ENCODE measurements at places on chromosomes 3 and 15.

DNA sequence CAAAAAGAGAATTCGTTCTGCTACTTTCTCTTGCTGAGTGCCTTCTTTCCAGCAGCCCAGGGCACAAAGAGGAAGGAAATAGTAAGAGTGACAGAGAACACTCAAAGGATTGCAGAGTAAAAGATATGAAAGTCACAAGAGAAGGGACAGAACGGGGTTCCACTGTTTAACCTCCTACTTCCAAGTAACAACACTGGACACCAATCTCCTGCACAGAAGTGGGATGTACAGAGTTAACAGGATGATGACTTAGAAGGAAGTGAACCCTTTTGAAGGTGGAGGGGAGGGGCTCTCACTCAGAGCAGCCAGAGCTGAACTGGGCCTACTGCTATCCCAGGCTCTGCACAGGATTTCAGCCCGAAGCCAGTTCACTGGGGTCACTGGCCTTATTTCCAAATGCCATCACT, 130.1 kb upstream of the PRICKLE2 start:
- no peak for DNase-seq

GRCh38 chr15:51970132-51970817, 1.3 kb downstream of the LEO1 start:
- no peak for DNase-seq

GRCh38 chr15:43483297-43484128, 9.4 kb downstream of the TP53BP1 start:
- no peak for DNase-seq

- no peak for DNase-seq
These were observed 790 bp downstream of the SKOR1 start for GRCh38 chr15:67825881-67826716.

DNA sequence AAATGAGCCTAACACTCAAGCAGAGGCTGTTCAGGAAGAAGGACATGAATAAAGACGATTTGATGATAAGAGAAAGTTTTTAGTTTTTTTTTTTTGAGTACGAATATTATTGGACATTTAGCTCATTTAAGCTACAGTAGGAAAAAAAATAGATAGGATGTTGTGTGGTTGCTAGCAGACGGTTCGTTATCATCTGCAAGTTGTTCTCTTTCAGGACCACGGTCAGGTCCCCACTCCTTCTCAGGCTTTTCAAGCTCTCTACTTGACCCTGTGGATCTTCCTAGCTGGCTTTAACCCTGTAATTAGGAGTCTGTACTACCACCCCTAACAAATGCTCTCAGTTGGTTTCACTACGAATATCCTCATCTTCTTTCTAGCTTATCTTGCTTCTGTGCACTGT, 1.1 kb downstream of the KCNH8 start:
- DNase-seq = no peak

DNA sequence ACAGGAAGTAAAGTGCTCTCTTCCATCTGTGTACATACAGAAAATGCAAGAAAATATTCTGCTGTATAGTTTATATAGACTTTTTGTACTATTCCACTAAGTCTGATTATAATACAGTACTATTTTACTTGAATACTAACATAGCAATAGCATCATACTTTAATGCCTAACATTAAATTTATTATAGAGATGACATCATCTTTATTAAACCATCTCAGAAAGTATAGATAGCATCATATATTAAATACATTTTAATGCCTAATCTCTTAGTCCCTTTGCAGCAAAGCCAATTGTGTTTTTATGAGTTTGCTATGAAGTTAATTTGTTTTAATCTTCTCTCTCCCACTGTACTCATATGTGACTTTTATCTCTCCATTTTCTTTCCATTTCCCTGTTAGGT, 39.7 kb upstream of the ZDHHC23 start:
- no peak for DNase-seq

DNA sequence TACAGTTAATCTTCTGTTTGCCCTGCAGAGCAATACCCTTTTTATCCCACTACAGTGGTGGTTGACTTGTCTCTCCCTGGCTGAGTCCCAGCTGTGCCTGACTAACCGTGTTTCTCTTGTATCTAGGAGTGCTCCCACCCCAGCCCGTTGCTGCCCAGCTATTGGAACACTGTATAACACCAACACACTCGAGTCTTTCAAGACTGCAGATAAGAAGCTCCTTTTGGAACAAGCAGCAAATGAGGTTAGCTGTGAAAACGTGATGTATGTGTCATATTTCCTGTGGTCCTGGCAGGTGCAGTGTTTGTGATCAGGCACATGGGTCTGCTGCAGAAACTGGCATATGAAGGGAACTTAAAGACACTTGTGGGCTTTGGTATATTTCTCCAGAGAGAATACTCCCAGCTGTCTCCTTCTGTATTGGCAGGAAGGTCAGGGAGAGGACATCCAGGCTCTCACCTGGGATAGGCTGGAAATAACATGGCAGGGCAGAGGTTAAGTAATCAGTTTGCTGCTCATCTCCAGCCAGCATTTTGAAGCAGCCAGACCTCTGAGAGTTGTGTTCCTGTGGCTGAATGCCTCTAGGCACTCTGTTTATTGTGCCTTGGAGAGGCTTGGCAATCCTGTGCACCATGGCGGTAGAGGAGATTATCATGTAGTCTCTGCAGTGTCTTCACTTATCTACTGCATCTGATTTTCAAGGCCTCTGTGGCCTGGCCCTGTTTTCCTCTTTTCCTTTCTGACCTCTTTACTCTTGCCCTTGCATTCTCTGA, 34.8 kb downstream of the ATG7 start:
- no peak for DNase-seq

GRCh38 chr15:87779746-87780145, 476.8 kb downstream of the NTRK3 start:
- DNase-seq = no peak

- DNase-seq = no peak
These were observed 8.4 kb upstream of the GOLGB1 start for GRCh38 chr3:121757812-121758545.

DNA sequence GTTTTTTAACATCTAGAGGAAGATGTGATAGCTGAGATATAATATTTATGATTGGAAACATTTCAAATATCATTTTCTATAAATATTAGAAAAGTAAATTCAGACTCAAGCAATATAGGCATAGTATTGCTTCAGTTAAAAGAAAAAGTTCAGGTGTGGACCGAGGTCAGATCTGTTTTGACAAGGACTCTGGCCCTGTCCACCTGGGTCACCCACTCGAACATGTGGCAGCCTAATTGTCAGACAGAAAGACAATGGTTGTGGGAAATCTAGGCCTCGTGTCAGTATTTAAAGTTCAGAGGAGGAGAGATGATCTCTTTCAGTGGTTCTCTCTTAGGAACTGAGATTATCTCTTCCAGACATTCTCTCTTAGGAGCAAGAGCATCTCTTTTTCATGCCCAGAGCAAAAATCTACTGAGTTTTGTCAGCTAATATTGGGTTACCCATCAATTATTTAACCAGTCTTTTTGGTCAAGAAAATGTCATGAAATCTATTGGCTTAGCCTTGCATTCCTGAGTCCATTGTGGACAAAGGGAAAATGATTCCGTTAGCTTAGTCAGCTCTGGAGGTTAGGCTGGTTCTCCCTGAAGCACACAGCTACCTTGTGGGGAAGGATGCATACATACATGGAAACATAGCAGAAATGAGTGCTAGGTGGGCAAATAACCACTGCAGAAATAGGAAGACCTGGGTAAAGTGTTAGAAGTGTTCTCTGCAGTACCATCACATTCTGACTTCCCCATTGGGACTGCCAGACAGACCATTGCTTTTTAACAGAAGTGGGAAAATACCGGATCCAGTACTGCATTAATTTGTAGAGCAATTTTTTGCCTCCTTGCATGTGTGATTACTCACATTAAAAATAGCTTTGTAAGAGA, 343.3 kb downstream of the GRM7 start:
- DNase-seq = no peak

GRCh38 chr15:98442379-98442833, 205.9 kb upstream of the IGF1R start:
- no peak for DNase-seq

- DNase-seq = no peak
These were observed 130.5 kb downstream of the FOXB1 start for GRCh38 chr15:60134609-60135008.

DNA sequence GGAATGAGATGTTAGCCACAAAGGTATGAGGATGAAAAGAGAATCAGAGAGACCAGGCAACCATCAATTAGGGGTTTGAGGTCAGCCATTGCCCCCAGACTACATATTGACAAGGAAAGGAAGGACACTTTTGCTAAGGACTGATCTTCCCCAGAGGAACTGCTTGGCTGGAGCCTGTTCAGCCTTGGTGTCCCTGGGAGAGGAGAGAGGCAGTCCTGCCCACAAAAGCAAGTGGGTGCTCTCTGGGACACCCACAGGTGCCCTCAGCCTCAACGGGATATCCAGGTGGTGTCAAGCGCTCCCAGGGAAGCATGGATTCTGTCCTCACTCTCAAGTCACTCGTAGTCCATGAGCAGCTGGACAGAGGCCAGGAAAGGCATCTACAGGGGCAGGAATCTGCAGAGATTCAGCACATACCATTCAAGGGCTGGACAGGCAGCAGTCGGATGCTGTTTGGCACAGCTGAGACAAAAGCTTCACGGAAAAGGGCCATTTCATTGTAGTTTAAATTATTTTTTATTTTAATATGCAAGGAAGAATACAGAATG, 166.2 kb downstream of the UACA start:
- DNase-seq = no peak
